ENCODE measurements at places on chromosomes 4 and X.

- DNase-seq: peak; percentile 18
These were observed 115.4 kb upstream of the ESX1 start for GRCh38 chrX:104370089-104370488.

DNA sequence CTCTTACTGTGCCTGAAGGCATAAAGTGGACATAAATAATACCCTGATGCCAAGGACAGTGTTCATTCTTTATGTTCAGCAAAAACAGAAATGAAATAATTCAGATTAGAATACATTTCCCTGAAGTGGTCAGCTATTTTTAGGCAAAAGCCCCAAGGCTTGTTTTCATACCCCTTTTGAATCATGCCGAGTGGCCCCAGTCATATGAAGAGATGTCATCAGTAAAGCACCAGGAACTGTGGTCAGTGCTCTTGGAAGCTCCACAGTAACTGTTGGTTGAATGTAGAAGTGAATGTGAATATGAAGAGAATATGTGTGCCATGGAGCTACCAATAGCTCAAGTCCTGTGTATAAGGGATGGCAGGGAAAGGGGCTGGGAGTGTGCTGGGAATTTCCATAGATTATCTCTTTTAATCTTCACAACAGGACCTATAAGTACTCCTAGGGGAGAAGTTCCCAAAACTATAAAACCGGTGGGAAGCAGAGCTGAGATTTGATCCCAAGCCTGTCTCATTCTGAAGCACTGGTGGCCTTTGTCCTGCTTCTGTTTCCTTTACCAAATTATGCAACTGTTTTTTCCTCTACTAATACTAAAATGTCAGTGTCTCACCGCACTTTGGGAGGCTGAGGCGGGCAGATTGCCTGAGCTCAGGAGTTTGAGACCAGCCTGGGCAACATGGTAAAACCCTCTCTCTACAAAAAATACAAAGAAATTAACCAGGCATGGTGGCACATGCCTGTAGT lies 52.6 kb downstream of the FNIP2 start:
- no peak for DNase-seq

- DNase-seq: no peak
These were observed 363.3 kb downstream of the PCDH7 start for GRCh38 chr4:31083456-31083855.

DNA sequence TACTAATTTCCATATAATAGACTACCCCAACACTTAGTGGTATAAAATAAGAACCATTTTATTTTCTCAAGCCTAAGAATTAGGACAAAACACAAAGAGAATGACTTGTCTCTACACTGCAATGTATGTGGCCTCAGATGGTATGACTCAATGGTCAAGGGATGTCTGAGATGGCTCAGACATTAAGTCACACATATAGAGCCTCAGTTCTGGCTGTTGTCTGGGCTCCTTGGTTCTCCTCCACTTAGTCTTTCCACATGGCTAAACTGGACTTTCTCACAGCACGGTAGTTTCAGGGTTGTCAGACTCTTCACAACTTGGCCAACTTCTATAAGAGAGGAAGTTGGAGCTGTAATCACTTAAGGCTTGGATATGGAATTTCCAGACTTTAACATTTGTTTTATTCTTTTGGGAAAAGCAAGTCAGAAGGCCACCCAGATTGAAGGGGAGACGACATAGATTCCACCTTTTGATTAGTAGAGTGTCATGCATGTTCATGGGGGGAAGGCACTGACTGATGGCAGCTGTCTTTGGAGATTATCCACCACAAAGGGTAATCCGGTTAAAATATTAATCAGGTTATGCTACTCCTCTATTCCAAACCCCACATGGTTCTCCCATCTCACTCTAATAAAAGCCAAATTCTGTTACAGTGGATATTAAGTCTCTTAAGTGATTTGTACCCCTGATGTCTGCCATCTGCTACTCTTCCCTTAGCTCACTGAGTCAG lies 9.4 kb downstream of the IL15 start:
- peak; percentile 96 for DNase-seq

GRCh38 chrX:54530357-54530900 lies 410 bp downstream of the GNL3L start:
- DNase-seq: no peak

- no peak for DNase-seq
These were observed 11.6 kb downstream of the TKTL1 start for GRCh38 chrX:154307202-154307601.

- peak; percentile 20 for DNase-seq
These were observed 110.8 kb upstream of the SHOX start for GRCh38 chrX:519741-520140.

DNA sequence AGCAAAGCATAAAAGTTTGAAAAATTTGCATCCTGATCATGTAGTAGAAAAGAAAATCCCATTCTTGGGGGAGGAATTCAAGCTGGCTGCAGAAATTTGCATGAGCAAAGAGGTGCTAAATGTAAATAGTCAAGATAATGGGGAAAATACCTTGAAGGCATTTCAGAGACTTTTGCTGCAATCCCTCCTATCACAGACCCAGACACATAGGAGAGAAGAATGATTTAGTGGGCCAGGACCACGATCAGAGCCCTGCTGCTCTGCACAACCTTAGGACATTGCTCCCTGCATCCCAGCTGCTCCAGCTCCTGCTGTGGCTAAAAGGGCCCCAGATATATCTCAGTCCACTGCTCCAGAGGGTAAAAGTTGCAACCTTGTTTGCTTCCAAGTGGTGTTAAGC lies 1439.7 kb upstream of the AGA start:
- DNase-seq: no peak

DNA sequence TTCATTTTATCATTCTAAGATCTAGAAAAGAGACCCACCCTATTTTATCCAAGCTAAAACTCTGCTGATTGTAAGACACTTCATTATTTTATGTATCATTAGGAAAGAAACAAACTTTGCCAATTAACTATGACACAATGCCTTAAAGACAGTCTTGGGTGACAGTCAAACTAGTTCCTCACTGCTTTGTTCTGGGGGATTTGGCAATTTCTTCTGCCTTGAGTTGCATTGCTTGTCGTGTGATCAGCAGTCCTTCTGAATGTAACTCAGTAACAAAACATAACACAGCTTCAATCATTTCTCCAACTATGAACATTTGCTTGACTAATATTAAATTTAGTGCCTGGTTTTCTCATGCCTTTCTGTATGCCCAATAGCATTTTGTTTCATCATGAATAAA lies 577.9 kb upstream of the DIPK2B start:
- no peak for DNase-seq

GRCh38 chr4:11338956-11339782 lies 89.5 kb downstream of the HS3ST1 start:
- no peak for DNase-seq

- DNase-seq: no peak
These were observed 164.2 kb upstream of the GPR101 start for GRCh38 chrX:137198040-137198439.
